Activated CD4-positive, alpha-beta memory T cell treated with anti-CD3 and anti-CD28 coated beads, Interleukin-2, amount 10 ng/mL, durations not matched to agents 7 days and 5 days (primary cell): ENCODE measurements at places on chromosomes 1 and 21.

GRCh38 chr1:52057876-52058415 lies 1.9 kb downstream of the BTF3L4 start:
- peaks cover 38% of the 10 kb centered on the region for H3K36me3 ChIP-seq
- DNase-seq, result no peak
- H3K27me3 ChIP-seq, result no peaks in the 10 kb centered on the region
- peaks cover 52% of the 10 kb centered on the region for H3K4me1 ChIP-seq

GRCh38 chr1:998995-999724 lies 737 bp downstream of the HES4 start:
- peaks cover 8% of the 10 kb centered on the region for H3K4me1 ChIP-seq
- H3K27ac ChIP-seq, result no peak overlapping the region
- H3K27me3 ChIP-seq, result peaks cover 42% of the 10 kb centered on the region
- DNase-seq, result no peak
- no peak overlapping the region for H3K4me3 ChIP-seq

DNA sequence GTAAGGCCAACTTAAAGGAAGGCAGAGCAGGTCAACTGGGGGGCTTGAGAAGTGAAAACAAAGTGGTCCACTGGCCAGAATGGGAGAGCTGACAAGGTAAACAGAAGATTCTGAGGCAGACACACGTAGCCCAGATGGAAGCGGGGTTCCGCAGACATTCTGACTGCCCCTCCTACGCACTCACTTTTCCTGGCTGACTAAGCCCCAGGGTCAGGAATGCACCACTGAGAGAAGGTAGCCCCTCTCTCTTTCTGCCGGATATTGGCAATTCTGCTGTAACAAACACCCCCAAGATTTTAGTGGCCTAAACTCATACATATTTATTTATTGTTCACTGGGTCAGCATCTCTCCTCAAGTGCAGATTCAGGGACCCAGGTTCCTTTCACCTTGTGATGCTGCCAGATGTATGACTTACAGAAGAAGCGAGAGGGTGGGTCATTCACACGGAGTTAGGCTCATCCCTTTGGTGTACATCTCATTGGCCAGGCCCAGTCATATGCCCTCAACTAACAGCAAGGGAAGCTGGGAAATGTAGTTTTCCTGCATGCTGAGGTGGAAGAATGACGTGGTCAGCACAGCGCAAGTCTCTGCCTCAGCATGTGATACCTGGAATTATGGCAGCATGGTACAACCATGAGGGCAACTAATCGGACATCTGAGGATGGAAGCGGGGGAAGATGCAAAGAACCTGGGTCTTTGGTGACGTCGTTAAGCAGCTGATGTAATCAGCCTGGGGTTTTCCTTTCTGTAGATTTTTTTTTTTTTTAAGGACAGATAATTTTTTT lies 43.4 kb upstream of the MRPS6 start:
- H3K27ac ChIP-seq, result peak overlapping the region; percentile 71
- H3K36me3 ChIP-seq, result peaks cover 4% of the 10 kb centered on the region
- peaks cover 32% of the 10 kb centered on the region for H3K4me1 ChIP-seq
- H3K4me3 ChIP-seq, result peak overlapping the region; percentile 22

DNA sequence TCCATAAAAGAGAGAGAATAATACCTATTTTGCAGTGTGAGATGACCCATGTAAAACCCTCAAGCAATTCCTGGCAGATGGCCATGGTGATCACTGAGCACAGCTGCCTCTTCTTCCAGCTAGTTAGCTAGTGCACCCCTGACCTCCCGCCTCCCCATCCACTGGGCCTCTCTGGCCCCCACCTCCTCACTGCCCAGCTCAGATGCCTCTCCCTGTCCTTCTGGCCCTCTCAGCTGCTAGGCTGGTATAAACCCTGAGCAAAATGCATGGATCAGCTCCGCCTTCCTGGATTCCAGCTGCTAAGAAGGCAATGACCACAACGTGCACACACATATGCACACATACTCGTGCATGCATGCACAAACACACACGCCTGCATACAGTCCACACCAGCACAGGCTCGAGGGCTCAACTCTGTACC lies 117.2 kb downstream of the DMRTB1 start:
- H3K4me3 ChIP-seq, result no peak overlapping the region
- DNase-seq, result no peak
- no peaks in the 10 kb centered on the region for H3K4me1 ChIP-seq
- H3K36me3 ChIP-seq, result no peaks in the 10 kb centered on the region

DNA sequence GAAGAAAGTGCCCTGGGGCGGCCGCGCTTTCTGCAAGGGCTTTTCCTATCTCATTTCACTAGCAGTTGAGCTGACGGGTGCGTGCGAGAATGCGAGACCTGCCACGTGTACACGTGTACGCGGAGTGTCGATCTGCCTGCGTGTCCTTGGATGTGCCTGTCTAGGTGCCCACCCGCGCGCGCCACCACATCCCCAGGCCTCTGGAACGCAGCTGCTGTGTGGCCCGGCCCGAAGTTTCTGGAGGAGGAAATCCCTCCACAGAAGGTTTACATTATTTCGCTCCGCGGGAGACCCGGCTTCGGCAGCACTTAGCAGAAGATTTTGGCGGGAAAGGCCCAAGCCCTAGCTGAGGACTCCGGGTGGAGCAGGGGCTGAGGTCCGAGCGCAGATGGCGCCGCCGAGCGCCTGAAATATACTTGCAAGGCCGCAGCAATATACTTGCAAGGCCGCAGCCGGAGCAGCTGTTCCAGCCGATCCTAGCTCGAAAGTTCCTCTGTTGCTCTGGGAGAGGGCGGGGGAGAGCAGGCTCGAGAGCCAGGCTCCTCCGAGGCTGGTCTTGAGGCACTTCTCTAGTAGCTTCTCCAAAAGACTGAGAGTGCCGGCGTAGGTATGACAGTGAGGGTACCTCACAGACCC lies 3.9 kb downstream of the TBX15 start:
- peaks cover 86% of the 10 kb centered on the region for H3K27me3 ChIP-seq
- H3K4me3 ChIP-seq, result no peak overlapping the region
- peaks cover 40% of the 10 kb centered on the region for H3K36me3 ChIP-seq
- H3K4me1 ChIP-seq, result peaks cover 10% of the 10 kb centered on the region
- no peak for DNase-seq

GRCh38 chr1:18943162-18943561 lies 13.3 kb downstream of the IFFO2 start:
- no peak overlapping the region for H3K27ac ChIP-seq
- DNase-seq, result no peak
- H3K36me3 ChIP-seq, result peaks cover 3% of the 10 kb centered on the region
- H3K4me3 ChIP-seq, result no peak overlapping the region
- peaks cover 37% of the 10 kb centered on the region for H3K4me1 ChIP-seq
- H3K27me3 ChIP-seq, result no peaks in the 10 kb centered on the region

DNA sequence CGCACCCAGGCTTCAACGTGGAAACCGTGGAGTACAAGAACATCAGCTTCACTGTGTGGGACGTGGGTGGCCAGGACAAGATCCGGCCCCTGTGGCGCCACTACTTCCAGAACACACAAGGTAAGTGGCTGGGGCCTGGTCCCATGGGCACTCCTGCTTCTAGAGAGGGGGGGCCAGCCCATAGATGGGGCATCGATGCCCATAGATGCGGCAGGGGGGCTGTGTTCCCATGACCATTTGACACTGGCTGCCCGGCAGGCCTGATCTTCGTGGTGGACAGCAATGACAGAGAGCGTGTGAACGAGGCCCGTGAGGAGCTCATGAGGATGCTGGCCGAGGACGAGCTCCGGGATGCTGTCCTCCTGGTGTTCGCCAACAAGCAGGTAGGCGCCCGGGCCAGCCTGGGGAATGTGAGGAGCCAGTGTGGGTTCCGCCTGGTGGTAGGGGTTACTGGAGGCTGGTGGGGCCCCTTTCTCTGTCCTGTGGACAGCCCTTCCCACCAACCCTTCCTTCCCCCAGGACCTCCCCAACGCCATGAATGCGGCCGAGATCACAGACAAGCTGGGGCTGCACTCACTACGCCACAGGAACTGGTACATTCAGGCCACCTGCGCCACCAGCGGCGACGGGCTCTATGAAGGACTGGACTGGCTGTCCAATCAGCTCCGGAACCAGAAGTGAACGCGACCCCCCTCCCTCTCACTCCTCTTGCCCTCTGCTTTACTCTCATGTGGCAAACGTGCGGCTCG lies 5.6 kb downstream of the C1orf35 start:
- H3K27ac ChIP-seq, result no peak overlapping the region
- H3K4me1 ChIP-seq, result peaks cover 22% of the 10 kb centered on the region
- DNase-seq, result no peak
- H3K36me3 ChIP-seq, result peaks cover 61% of the 10 kb centered on the region
- no peaks in the 10 kb centered on the region for H3K27me3 ChIP-seq

DNA sequence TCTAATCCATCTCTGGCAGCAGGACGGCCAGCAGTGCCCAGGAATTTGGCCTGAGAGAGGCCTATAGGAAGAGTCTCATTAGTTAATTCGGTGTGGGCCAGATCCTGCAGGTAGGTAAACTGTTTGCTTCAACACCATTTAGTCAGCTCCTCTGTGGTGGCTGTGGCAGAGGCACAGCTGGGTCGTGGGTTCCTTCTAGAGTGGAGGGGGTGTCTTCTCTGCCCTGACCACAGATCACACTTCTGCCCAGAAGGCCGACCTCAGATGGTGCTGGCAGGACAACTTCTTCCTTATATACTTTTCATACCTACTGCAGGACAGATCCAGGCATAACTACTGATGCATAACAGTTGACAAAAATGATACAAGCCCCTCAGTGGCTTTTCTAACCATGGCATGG lies 281.4 kb downstream of the RPS6KC1 start:
- no peak overlapping the region for H3K27ac ChIP-seq
- no peaks in the 10 kb centered on the region for H3K27me3 ChIP-seq
- H3K36me3 ChIP-seq, result no peaks in the 10 kb centered on the region
- no peak for DNase-seq

- H3K36me3 ChIP-seq, result no peaks in the 10 kb centered on the region
- H3K27ac ChIP-seq, result no peak overlapping the region
- DNase-seq, result no peak
- H3K4me3 ChIP-seq, result no peak overlapping the region
These were observed 332.3 kb downstream of the COL11A1 start for GRCh38 chr1:102776071-102776470.

GRCh38 chr1:48223366-48224240 lies 1.1 kb downstream of the SLC5A9 start:
- H3K4me1 ChIP-seq, result peaks cover 3% of the 10 kb centered on the region
- no peaks in the 10 kb centered on the region for H3K27me3 ChIP-seq
- no peak overlapping the region for H3K4me3 ChIP-seq
- H3K36me3 ChIP-seq, result no peaks in the 10 kb centered on the region
- DNase-seq, result no peak
- no peak overlapping the region for H3K27ac ChIP-seq

DNA sequence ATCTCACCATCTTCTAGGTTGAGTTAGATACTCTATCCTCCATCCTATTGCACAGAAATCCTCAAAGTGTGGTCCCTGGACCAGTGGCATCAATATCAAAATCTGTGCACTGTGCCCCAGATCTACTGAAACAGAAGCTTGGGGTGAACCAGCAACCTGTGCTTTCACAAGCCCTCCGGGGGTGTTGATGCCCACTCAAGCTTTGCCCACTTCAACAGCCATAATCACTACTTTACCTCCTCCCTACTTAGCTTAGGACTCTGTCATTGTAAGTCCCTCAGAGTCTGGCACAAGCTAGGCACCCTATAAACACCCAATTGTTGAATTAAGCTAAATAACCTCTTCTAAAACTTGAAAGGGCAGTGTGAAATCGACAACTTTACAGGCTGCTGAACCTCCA lies 144.2 kb upstream of the SOD1 start:
- no peaks in the 10 kb centered on the region for H3K36me3 ChIP-seq
- H3K4me1 ChIP-seq, result peaks cover 5% of the 10 kb centered on the region
- no peak for DNase-seq
- peaks cover 17% of the 10 kb centered on the region for H3K27me3 ChIP-seq

- no peak overlapping the region for H3K4me3 ChIP-seq
- no peaks in the 10 kb centered on the region for H3K36me3 ChIP-seq
- DNase-seq, result no peak
- H3K27ac ChIP-seq, result no peak overlapping the region
- peaks cover 10% of the 10 kb centered on the region for H3K27me3 ChIP-seq
- no peaks in the 10 kb centered on the region for H3K4me1 ChIP-seq
These were observed 15.8 kb downstream of the TP73 start for GRCh38 chr1:3668148-3668547.

GRCh38 chr1:55888685-55889317 lies 673.6 kb upstream of the USP24 start:
- no peak for DNase-seq
- H3K36me3 ChIP-seq, result no peaks in the 10 kb centered on the region
- no peaks in the 10 kb centered on the region for H3K4me1 ChIP-seq
- H3K27ac ChIP-seq, result no peak overlapping the region

- peak overlapping the region; percentile 98 for H3K27ac ChIP-seq
- peak; percentile 79 for DNase-seq
- H3K27me3 ChIP-seq, result no peaks in the 10 kb centered on the region
- peaks cover 81% of the 10 kb centered on the region for H3K36me3 ChIP-seq
- peak overlapping the region; percentile 95 for H3K4me3 ChIP-seq
- peaks cover 45% of the 10 kb centered on the region for H3K4me1 ChIP-seq
These were observed 913 bp upstream of the S1PR1 start for GRCh38 chr1:101235696-101236515.

DNA sequence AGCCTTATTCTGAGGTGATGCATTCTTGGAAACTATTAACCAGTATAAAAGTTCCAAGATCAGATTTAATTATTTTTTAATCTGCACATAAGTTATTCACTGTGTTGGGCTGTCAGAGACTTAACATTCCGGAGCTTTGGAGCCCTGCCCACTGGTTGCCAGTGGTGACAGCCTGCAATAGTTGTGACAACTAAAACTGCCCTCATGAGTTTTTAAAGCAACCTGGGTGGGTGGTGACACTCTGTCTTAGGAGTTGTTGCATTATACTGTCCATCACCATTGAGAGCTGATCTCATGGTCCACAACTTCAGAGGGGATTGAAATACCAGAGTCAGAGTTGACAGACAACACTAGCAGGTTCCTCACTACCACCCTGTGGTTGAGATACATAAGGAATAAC lies 653.9 kb upstream of the USP24 start:
- H3K36me3 ChIP-seq, result no peaks in the 10 kb centered on the region
- H3K4me1 ChIP-seq, result no peaks in the 10 kb centered on the region
- no peak for DNase-seq
- H3K27me3 ChIP-seq, result no peaks in the 10 kb centered on the region

DNA sequence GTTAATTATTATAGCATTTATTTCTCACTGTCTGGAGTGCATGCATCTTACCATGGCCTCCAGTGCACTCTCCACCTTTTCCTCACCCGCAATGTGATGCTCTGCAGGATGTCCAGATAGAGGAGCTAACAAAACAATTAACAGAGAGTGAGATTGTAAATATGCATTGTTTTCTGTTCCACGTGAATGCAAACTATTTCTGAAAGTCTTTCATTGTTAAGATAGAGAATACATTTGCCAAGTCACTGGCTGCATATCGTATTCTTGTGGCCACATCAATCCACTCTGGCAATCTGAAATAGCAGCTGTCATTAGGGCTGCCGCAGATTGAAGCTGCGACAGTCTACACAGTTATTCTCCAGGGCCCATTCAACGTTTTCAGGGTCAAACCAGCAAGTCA lies 143.8 kb downstream of the DUSP10 start:
- no peaks in the 10 kb centered on the region for H3K27me3 ChIP-seq
- no peak for DNase-seq
- no peaks in the 10 kb centered on the region for H3K4me1 ChIP-seq
- no peaks in the 10 kb centered on the region for H3K36me3 ChIP-seq

- peaks cover 35% of the 10 kb centered on the region for H3K27me3 ChIP-seq
- no peak overlapping the region for H3K27ac ChIP-seq
- no peak overlapping the region for H3K4me3 ChIP-seq
- no peak for DNase-seq
These were observed 14.3 kb upstream of the BLACAT1 start for GRCh38 chr1:205470131-205470530.
